Activated CD8-positive, alpha-beta memory T cell treated with anti-CD3 and anti-CD28 coated beads for 4 hours (primary cell): ENCODE measurements at places on chromosomes 5 and 9.

- DNase-seq: no peak
Observed at GRCh38 chr5:102536323-102536928, 37.6 kb upstream of the SLCO6A1 start.

GRCh38 chr5:37396352-37396751 lies 17.2 kb downstream of the WDR70 start:
- no peak for DNase-seq

DNA sequence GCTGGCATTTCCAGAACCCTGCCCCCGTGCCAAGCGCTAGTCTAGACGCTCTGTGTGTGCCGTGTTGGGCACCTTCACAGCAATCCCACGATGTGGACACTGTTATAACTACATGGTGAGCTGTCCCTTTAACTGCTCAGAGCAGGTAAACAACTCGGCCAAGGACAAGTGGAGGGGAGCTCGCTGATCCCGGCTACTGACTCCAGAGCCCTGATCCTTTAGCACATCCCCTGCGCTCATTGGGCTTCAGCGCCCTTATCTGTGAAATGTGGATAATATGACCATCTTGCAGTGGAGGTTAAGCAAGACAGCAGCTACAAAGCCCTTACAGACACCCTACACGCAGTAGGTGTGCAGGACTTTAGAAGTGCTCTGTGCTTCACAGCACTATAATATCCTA lies 16.5 kb downstream of the ORM2 start:
- no peak for DNase-seq

- DNase-seq: no peak
Observed at GRCh38 chr9:4994166-4994890, 9.3 kb downstream of the JAK2 start.
